ENCODE measurements at places on chromosomes 3 and 15. TPM values are rescaled to one million over a fixed set of nuclear protein-coding genes. Genes with fewer than 3 reads are reported as not detected.

- DNase-seq: no peak
These were observed 35.0 kb downstream of the CTSH start for GRCh38 chr15:78909791-78910228.

- DNase-seq: no peak
These were observed 73.1 kb downstream of the TNIK start for GRCh38 chr3:171387062-171387461.

DNA sequence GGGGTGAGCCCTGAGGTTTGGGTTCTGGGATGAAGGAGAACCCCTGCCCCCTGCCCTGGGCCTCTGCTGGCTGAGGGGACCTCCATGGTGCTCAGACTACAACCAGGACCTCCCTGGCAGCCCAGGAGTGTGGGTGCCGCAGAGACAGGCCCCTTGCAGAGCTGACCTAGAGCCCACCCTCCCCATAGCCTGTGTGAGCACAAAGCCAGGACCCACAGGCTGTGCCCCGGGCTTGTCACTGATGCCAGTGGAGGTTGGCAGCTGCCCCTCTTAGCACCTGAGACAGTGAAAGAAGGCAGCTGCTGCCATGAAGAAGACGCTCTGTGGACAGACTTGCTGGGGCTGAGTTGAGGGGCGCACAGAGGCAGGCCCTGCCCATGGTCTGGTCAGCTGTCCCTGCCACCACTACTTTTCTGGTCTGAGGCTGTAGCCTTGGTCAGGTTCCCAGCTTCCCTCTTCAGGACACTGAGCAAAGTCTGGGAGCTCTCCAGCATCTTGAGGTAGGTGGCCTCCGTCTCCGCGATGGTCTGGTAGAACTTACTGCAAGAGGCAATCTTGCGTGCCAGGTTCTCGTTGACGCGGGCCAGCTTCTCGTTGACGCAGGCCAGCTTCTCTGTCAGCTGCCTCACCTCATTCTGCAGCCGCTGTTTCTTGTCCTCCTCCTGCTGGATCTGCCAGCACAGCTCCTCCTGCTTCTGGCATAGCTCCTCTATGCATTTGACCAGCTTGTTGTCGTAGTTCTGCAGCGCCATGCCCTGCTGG is 23.0 kb downstream of the USP4 start:
- DNase-seq: no peak

EIF2A gene
- total RNA-seq: 167 TPM

ZDHHC19 gene
- total RNA-seq: not detected

ITPKA gene
- total RNA-seq: 4.1 TPM

RBP2 gene
- total RNA-seq: not detected

ULK4 gene
- total RNA-seq: 8.4 TPM

All from H4 (cell line).